ENCODE measurements at places on chromosomes 1 and 21. TPM values are rescaled to one million over a fixed set of nuclear protein-coding genes. Genes with fewer than 3 reads are reported as not detected.

Gene LRRC71
- total RNA-seq, result 0.59 TPM

Gene ZMYND12
- 0.88 TPM for total RNA-seq

Gene ALPL
- 8.0 TPM for total RNA-seq

DNA sequence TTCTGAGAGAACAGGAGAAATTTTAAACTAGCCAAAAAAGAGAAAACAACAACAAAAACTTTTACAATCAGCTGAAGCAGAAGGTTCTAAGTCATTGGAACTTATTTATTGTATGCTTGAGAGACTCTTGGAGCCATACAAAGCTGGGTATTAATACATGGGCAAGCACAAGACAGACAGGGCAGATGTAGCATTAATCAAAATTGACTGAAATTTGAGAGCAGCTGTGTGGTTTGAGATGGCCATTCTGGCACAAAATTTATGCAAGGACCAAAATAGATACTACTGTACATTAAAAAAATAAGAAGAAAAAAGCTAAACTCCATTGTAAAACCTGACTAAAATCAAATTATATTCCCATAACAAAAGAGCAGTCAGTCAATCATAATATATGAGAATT is 892.5 kb downstream of the PLA2G4A start:
- DNase-seq, result no peak

GRCh38 chr1:19414515-19415121 is 70.7 kb downstream of the CAPZB start:
- DNase-seq, result no peak

DNA sequence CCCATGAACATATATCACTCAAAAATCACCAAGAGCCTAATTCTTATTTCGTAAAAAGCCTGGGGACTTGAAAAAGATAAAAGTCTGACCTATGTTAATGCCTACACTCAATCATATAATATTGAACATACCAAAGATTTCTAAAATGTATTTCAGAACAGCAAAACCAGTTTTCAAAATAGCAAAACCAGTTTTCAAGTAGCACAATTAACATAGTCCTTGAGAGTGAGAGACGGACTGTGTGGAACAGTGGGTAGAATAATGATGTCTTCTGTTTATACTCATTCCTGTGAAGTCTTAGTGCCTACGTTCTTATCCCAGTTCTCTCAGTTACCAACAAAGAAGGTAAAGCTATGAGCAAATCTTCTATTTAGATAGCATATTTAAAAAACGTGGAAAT is 22.3 kb upstream of the RGS2 start:
- no peak for DNase-seq

DNA sequence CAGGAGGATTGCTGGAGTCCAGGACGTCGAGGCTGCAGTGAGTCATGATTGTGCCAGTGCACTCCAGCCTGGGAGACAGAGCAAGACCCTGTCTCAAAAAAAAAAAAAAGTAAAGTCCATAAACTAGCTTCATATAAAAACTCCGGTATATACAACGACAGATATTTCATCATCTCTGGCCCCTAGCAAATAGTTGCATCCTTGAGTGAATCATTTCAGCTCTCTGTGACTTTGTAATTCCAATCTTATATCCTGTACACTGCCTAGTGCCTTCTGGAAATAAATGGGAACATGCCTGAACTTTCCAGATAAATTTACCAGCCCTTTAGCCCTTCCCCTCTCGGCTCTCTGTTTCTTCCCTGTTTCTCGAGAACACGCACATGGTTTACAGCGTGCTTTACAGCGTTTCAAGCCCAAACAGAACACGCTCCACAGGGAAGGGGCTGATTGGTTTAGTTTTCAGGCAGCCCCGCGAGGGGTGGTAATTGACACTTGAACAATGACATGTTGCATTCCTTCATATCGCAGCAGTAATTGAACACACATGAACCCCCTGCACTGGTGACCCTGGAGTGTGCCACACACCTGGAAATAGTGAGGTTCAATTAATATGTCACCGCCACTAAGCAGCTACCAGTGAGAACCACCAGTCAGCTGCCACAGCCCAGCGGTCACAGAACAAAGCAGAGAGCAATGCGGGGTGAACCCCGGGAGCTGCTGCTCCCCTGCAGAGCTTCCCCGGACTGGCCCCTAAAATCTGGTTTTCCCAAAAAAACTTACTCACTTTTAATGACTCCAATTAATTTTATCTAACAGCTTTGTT is 35.7 kb upstream of the SIM2 start:
- DNase-seq, result no peak

DNA sequence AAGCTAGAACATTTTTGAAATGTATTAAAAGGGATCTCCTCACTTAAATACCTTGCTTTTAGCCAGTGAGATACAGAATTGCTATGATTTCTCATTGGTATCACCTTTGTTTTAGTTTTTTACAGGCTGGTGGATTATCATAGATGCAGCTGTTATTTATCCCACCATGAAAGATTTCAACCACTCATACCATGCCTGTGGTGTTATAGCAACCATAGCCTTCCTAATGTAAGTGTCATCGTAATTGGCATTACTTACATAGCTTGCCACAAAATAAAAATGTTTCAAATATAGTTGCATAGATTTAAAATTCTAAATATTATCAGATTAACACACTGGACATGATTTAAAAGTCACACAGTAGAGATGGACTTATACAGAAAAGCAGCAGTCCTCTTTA is 4.7 kb downstream of the TMEM50A start:
- no peak for DNase-seq

- peak; percentile 65 for DNase-seq
Observed at GRCh38 chr1:103461161-103462105, 64.1 kb upstream of the RNPC3 start.

DNA sequence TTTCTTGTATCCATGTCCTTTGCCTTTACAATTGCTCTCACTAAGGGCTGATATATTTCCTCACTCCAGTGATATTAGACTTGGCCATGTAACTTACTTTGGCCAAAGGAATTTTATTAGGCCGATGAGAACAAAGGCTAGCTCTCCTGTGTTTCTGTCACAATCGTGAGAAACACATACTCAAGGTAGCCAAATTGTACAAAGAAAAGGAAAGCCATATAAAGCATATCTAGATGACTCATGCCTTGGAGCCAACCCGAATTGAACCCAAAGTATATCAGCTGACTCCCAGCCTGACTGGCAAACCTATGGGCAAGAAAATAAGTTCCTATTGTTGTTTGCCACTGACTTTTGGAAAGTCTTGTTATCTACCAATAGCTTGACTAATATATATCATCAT is 371.7 kb upstream of the LRRC7 start:
- DNase-seq, result no peak

DNA sequence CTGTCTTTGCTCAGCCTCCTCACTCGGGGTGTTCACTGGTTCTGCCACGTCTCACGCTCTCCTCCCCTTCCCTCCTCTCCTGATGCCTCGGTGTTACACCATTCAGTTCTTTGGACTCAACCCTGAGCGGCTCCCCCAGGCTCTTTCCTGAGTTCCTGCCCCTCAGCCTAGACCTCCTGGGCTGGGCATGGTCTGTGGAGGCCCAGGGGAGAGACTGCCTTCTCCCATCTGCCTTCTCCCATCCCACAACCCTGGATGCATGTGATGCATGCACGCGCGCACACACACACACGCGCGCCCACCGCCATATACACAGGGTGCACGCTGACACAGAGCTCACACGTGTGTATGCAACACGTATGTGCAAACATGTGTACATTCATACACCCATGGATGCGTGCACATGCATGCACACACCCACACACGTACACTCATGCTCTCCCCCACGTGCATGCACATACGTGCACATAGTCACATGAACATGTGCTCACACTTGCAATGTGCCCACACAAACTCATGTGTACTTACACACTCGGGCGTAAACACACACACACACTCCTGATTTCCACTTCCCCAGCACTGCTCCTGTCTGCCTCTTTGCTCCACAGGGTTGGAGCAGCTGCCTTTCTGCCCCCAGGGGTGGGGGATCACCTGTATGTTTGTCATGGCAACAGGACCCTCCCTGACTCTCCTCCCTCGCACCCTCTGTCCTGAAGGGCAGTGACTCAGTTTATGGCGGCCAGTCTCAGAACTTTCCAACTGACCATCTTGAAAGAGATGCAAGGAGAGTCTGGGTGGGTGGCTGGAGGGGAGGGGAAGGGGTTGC is 59.0 kb downstream of the HUNK start:
- no peak for DNase-seq
